Stimulated activated CD4-positive, alpha-beta T cell treated with anti-CD3 and anti-CD28 coated beads, Interleukin-1b, Interleukin-23, amount 100 ng/mL, for 1 hour (primary cell): ENCODE measurements at places on chromosomes 5 and 9.

GRCh38 chr9:92064711-92065110, 50.5 kb downstream of the SPTLC1 start:
- no peak for DNase-seq

- DNase-seq, result no peak
Measured at GRCh38 chr5:180806351-180807011, 3.9 kb upstream of the MGAT1 start.

DNA sequence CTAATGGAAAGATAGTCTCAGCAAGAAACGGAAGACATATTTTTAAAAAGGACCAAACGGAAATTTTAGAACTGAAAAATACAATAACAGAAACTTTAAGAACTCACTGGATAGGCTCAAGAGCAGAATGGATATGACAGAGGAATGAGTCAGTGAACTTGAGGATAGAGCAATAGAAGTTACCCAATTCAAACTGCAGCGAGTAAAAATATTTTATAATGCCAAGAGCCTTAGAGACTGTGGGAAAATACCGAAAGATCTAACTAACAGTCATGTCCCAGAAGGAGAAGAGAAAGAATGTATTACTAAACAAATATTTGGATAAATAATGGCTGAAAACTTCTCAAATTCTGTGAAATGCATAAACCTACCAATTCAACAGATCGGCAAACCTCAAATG, 40.8 kb downstream of the ADAMTS2 start:
- no peak for DNase-seq

DNA sequence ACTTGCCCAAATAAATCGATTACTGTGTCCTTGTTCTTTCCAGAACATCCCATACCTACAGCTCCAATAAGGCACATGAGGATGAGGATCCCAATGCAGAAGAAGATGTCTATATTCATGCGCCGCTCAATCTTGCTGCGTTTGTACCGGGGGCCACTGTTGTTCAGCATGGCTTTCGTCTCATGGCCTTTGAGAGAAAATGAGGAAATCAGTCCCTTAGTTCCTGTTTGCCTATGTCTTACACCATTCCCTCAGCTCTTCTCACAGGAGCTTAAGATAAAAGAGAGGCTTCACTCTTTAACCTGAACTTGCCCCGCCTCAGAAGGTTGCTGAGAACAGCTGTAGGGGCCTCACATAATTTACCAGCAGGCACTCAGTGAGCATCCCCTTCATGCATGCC, 211.6 kb downstream of the ATP10B start:
- no peak for DNase-seq

- no peak for DNase-seq
Measured at GRCh38 chr5:59190746-59191145, 607.9 kb downstream of the RAB3C start.

DNA sequence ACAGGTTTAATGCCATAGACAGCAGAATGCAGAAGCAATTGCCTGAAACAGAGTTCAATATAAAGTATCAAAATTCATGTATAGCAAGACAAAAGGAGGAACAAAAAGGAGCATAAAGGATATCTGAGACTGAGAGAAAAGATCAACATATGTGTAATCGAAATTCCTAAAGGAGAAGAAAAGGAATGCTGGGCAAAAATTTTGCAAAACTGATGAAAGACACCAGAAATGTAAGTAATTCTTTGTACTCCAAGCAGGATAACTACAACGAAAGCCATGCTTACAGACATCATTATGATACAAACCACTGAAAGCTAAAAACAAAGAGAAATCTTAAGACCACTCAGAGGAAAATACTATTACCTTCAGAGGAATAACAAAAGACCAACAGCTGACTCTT, 72.8 kb upstream of the MTAP start:
- DNase-seq, result no peak
